Regular cardiac myocyte (primary cell): ENCODE measurements at places on chromosomes 1 and 21. TPM values are rescaled to one million over a fixed set of nuclear protein-coding genes. Genes with fewer than 3 reads are reported as not detected.

KCNQ4 gene
- 0.19 and 0.28 TPM in 2 replicates for total RNA-seq

KCNT2 gene
- 0.58 and 2.8 TPM in 2 replicates for total RNA-seq

MEGF6 gene
- total RNA-seq, result 9.4 and 38.9 TPM in 2 replicates

CHI3L1 gene
- total RNA-seq, result 0.19 and 5.4 TPM in 2 replicates

SLAMF9 gene
- total RNA-seq, result 0.28 TPM in 1 of 2 replicates, not detected in the other

DFFB gene
- total RNA-seq, result 4.8 and 10.5 TPM in 2 replicates

SPRR2G gene
- total RNA-seq, result not detected in 2 replicates

DNALI1 gene
- total RNA-seq, result 2.0 and 5.0 TPM in 2 replicates

SEC16B gene
- total RNA-seq, result 1.7 and 2.3 TPM in 2 replicates

INSRR gene
- total RNA-seq, result under 0.01 TPM in 1 of 2 replicates, not detected in the other
